ENCODE measurements at places on chromosomes 12 and 14.

GRCh38 chr12:57545809-57546437, 1.1 kb downstream of the DCTN2 start:
- H3K27me3 ChIP-seq = no peaks in the 10 kb centered on the region
- H3K4me3 ChIP-seq = peak overlapping the region; percentile 88
- no peak for DNase-seq
- peaks cover 21% of the 10 kb centered on the region for H3K4me1 ChIP-seq
- H3K36me3 ChIP-seq = peaks cover 14% of the 10 kb centered on the region

- H3K4me1 ChIP-seq = no peaks in the 10 kb centered on the region
- no peak overlapping the region for H3K27ac ChIP-seq
- no peak for DNase-seq
- H3K36me3 ChIP-seq = no peaks in the 10 kb centered on the region
These were observed 30.5 kb downstream of the B4GALNT3 start for GRCh38 chr12:490260-490659.

GRCh38 chr12:77575376-77575919, 255.2 kb upstream of the NAV3 start:
- peaks cover 21% of the 10 kb centered on the region for H3K4me1 ChIP-seq
- no peaks in the 10 kb centered on the region for H3K27me3 ChIP-seq
- no peak overlapping the region for H3K27ac ChIP-seq
- H3K4me3 ChIP-seq = no peak overlapping the region
- no peak for DNase-seq
- no peaks in the 10 kb centered on the region for H3K36me3 ChIP-seq

DNA sequence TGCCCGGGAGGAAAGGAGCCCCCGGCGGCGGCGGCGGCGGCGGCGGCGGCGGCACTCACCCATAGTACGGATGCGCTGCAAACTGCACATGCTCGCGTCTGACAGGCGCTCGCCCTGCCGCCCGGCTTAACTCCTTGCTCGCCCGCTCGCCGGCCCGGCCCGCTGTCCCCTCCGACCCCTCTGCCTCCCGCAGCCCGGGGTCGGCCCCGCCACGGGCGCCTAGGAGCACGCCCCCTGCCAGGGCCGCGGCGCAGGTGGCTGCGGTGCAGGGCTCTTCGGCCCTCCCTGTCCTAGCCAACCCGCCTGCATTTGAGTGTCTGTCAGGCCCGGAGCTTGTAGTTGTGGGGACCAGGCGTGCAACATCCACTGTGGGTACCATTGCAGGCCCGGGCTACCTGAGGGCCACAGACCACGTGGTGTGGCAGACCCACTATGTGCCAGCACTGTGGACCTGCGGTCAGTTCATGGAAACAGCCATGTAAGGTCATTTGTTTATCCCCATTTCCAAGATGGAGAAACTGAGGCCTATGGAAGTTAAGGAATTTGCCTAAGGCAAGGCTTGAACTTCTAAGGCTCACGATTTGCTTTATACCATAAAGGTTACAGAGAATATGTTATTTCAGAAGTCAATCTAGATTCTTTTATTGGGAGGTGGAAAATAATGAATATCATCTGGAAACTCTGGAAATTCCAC, 17.6 kb upstream of the PLEKHH1 start:
- peak; percentile 53 for DNase-seq
- H3K36me3 ChIP-seq = no peaks in the 10 kb centered on the region
- H3K27me3 ChIP-seq = peaks cover 44% of the 10 kb centered on the region
- H3K4me3 ChIP-seq = peak overlapping the region; percentile 94
- 0 out of 2 replicates have a peak, but pooled peaks cover 4% of the 10 kb centered on the region for H3K4me1 ChIP-seq

DNA sequence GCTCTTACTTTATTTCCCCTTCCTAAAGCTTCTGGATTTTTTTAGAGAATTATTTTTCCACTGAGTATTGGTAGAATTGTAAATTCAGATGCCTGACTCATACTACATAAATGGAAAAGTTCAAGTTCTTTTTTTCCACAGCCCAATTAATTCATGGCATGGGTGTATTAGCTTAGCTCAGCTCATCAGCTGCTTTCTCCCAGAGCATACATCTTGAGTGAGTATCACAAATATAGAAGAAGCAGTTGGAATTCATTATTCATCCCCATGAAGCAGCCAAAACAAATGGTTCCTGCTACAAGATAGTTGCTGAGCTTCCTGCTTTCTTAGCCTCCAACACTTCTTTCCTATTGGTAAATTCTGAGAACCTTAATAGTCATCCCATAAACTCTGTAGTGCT, 105.1 kb downstream of the C12orf50 start:
- H3K27ac ChIP-seq = no peak overlapping the region
- no peak for DNase-seq
- no peak overlapping the region for H3K4me3 ChIP-seq

DNA sequence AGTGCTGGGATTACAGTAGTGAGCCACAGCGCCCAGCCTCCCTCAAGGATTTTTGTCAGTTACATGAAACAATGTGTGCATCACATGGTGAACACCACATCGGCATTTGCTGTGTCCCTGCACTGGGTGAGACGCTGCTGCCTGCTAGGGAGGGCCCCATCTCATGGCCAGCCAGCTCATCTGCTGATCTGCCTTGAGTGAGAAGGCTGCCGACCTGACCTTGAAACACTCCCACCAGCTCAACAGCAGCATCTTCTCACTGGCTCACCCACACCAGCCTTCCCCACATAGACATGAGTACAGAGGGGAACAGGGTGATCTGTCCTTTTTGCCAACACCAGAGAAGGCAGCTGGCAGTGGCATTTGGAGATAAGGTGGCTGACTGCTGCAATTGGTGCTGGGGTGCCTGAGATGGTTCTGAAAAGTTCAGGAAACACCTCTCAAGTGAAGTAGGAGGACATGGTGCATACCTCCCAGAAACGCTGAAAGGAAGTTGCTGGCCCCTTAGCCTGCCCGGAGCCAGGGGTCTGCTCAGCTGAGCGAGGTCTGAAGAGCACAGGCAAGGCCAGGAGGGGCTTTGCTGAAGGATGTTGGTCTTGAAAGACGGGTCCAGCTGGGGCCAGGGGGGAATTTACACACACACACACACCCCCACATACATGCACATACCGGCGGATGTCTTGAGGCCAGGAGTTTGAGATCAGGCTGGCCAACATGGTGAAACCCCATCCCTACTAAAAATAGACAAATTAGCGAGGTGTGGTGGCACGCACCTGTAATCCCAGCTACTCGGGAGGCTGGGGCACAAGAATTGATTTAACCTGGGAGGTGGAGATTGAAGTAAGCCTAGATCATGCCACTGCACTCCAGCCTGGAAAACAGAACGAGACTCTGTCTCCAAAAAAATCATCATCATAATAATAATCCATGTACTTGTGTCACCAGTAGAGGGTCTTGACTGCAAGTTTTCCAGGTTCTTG, 14.3 kb upstream of the PPP1R13B start:
- H3K27ac ChIP-seq = no peak overlapping the region
- no peak overlapping the region for H3K4me3 ChIP-seq

DNA sequence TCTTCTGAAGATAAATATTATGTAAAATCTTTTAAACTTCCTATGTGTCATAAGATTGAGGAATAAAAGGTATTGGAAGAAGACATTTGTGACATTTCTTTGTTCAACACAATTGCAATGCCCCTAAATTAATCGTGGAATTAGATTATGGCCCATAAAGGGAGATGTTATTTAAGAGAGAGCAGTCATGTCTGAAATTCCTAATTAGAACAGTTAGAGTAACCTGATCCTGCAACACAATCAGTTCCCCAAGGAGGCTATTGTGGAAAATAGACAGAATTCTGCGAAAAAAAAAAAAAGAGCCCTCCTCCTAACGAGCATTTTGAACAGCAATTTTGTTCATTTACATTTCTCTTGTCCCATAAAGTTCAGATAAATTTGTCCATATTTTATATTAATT, 339.5 kb downstream of the PAWR start:
- no peak overlapping the region for H3K4me3 ChIP-seq
- no peak for DNase-seq
- H3K27me3 ChIP-seq = no peaks in the 10 kb centered on the region
- H3K4me1 ChIP-seq = no peaks in the 10 kb centered on the region

GRCh38 chr12:23399402-23399933, 550.0 kb downstream of the SOX5 start:
- no peaks in the 10 kb centered on the region for H3K4me1 ChIP-seq
- H3K27ac ChIP-seq = no peak overlapping the region
- DNase-seq = no peak
- no peaks in the 10 kb centered on the region for H3K27me3 ChIP-seq

DNA sequence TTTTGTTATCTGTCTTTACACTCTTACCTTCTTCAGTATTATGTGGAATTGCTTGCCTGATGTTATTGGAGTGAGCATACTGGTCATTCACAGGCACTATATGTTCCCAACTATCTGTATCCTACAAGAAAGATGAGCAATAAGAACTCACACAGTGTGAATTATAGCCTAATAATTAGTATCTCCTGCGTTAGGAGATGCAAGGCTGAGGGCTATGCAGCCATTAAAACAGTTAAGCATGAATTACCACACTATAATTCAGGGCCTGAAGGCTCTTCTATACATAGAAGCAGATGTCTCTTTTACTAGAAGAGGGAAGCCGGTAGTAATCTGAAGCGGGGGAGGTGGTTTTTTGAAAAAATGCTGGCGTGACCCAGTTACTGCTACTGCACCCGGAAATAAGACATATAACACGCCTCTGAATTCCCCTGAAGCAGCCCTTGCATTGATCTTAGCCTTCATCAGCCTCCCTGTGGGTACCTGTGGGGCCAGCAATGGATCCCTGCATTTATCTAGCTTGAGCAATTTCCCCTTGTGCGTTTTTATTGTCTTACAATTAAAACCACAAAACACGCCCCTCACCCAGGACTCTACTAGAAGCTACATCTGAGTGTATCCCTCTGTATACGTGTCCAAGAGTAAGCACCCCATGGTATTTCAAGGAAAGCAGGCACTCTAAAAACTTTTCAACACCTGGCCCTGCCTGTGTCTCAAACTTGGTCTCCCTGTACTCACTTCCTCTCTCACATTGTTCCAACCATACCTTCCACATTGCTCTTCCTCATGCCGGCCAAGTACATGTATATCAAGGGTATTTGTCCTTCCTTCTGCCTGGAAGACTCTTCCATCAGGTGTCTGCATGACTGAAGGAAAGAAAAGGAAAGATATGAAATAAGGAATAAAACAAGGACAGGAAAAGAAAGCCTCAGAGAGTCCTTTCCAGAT, 210.9 kb upstream of the ARID2 start:
- DNase-seq = no peak
- no peaks in the 10 kb centered on the region for H3K36me3 ChIP-seq
- H3K27me3 ChIP-seq = no peaks in the 10 kb centered on the region
- H3K4me1 ChIP-seq = no peaks in the 10 kb centered on the region
- no peak overlapping the region for H3K4me3 ChIP-seq

GRCh38 chr12:71840231-71840847, 780 bp downstream of the TBC1D15 start:
- H3K4me3 ChIP-seq = peak overlapping the region; percentile 98

GRCh38 chr12:53659011-53659551, 16.8 kb downstream of the ATP5MC2 start:
- H3K27ac ChIP-seq = peak overlapping the region; percentile 88
- peaks cover 25% of the 10 kb centered on the region for H3K4me1 ChIP-seq
- peak overlapping the region; percentile 23 for H3K4me3 ChIP-seq
- H3K36me3 ChIP-seq = no peaks in the 10 kb centered on the region
- DNase-seq = peak; percentile 79

GRCh38 chr14:101979666-101980065, 15.3 kb downstream of the DYNC1H1 start:
- no peaks in the 10 kb centered on the region for H3K27me3 ChIP-seq
- no peak overlapping the region for H3K4me3 ChIP-seq
- DNase-seq = no peak
- peak overlapping the region; percentile 83 for H3K27ac ChIP-seq
- peaks cover 41% of the 10 kb centered on the region for H3K4me1 ChIP-seq

GRCh38 chr12:76586764-76587395, 27.3 kb upstream of the OSBPL8 start:
- H3K4me3 ChIP-seq = no peak overlapping the region
- DNase-seq = peak; percentile 76
- H3K36me3 ChIP-seq = no peaks in the 10 kb centered on the region
- H3K27me3 ChIP-seq = no peaks in the 10 kb centered on the region

DNA sequence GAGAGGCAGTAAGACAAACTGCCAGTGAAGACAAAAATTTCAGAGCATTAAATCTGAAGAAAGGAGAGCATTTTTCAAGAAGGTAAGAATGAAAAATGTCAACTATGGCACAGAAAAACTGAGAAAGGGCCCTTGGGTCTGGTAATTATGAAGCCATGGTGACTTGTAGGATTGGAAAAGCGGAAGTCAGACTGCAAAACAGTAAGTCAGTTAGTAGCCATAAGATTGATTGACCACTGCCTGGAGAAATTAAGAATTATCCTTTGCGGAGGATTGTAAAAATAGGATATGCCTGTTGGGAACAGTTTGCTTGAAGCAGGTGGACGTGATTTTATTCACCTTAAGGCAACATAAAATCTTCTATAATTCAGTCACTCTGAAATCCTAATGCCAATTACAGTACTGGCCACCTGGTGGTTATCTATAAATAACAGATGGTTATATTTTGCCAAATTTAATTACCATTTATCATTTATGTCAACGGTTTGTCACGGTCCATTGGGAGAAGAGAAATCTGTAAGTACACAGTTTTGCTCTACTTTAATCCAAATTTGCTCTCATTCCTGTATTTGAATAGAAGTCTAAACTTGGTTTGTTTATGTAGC, 127.1 kb upstream of the CNTN1 start:
- no peaks in the 10 kb centered on the region for H3K36me3 ChIP-seq
- no peak overlapping the region for H3K27ac ChIP-seq
- H3K4me3 ChIP-seq = no peak overlapping the region
- H3K27me3 ChIP-seq = no peaks in the 10 kb centered on the region
- no peak for DNase-seq

Measured in GM23248 (cell line).